Activated CD4-positive, alpha-beta T cell treated with anti-CD3 and anti-CD28 coated beads, Interleukin-2, amount 10 ng/mL, durations not matched to agents 7 days and 5 days (primary cell): ENCODE measurements at places on chromosomes 5 and 9.
A peak's percentile ranks its signal among the peaks of the same experiment; 100 is the strongest.

GRCh38 chr5:120388016-120388781 is 75.9 kb upstream of the PRR16 start:
- no peak for DNase-seq

GRCh38 chr5:39256477-39257235 is 37.3 kb upstream of the FYB1 start:
- no peak for DNase-seq

- DNase-seq, result peak; percentile 92
Measured at GRCh38 chr9:36151316-36152210, 15.0 kb downstream of the GLIPR2 start.

GRCh38 chr9:79471580-79472543 is 99.9 kb upstream of the TLE4 start:
- DNase-seq, result peak; percentile 8

DNA sequence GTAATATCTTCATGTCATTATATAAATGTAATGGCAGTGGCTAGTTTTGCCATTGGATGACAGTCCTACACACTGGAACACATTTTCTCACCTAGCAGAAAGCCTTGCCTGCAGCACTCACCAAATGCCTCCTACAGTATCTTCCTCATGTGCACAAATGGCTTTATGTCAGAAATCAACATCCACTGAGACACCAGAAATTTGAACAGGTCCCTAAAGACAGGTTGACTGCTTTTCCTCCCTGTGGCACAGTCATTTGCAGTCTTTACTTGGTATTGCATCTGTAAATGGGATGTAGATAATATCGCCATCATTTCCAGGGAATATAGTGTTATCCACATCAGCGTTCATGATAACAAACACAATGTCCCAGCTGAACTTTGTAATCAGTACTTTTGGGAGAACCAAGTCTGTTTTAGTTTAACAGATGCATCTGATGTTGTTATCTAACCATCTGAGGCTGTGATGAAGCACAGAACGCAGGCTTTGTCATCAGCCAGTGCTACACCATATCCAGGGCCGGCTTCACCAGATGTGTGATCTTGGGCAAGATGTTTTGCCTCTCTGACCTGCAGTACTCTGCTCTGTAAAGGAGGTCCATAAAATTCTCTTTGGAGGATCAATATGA is 83.9 kb upstream of the TAS2R1 start:
- no peak for DNase-seq

- DNase-seq, result no peak
Measured at GRCh38 chr5:610011-610743, 2.0 kb upstream of the CEP72 start.

GRCh38 chr9:33884856-33885701 is 68.1 kb downstream of the UBE2R2 start:
- no peak for DNase-seq

GRCh38 chr9:69172895-69173294 is 1.2 kb upstream of the TJP2 start:
- no peak for DNase-seq

DNA sequence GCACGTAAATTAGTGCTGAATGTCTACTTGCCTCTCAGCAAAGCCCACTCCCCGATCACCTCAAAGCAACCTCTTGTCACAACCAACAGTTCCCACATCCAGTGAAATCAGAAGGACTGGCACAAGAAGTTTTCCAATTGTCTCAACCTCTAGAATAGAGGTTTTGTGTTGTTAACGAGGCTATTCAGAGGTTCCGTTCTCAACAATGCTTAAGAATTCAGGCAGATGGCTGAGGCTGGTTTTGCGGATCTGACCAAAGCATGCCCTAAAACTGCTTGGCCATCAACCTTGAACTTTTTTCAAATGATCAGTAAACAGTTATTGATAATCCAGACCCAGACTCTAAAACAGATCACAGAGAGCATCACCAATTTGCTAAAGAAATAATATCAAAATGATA is 52.9 kb downstream of the MAPKAP1 start:
- no peak for DNase-seq

GRCh38 chr5:105812304-105812703 is 1858.4 kb downstream of the EFNA5 start:
- DNase-seq, result no peak
